ENCODE measurements at places on chromosomes 5 and 9.
A peak's percentile ranks its signal among the peaks of the same experiment; 100 is the strongest.

GRCh38 chr9:36451949-36452348, 51.9 kb upstream of the RNF38 start:
- no peak for DNase-seq

DNA sequence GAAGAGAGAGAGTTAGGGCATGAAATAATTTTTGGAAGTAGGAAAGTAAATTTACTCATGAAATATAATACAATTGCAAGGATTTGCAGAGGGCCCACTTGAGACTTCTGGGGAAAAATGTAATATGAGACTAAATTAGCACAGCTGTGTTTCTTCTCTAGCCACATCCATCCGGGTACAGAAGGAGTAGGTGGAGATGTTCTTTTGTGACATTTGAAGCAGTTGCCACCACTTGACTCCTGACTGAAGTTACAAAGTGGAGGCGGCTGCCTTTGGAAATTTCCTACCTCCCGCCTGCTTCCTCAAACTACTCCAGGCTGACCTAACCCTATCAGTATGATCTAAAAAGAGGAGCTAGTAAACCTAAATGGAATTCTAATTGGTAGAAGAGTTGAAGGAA, 58.1 kb upstream of the SHISAL2B start:
- DNase-seq: peak; percentile 11

- DNase-seq: no peak
Observed at GRCh38 chr5:56303511-56303910, 70.4 kb upstream of the ANKRD55 start.

GRCh38 chr5:95087816-95088317, 197.0 kb downstream of the MCTP1 start:
- peak; percentile 65 for DNase-seq

GRCh38 chr9:38214432-38214831, 145.4 kb upstream of the SHB start:
- DNase-seq: no peak

DNA sequence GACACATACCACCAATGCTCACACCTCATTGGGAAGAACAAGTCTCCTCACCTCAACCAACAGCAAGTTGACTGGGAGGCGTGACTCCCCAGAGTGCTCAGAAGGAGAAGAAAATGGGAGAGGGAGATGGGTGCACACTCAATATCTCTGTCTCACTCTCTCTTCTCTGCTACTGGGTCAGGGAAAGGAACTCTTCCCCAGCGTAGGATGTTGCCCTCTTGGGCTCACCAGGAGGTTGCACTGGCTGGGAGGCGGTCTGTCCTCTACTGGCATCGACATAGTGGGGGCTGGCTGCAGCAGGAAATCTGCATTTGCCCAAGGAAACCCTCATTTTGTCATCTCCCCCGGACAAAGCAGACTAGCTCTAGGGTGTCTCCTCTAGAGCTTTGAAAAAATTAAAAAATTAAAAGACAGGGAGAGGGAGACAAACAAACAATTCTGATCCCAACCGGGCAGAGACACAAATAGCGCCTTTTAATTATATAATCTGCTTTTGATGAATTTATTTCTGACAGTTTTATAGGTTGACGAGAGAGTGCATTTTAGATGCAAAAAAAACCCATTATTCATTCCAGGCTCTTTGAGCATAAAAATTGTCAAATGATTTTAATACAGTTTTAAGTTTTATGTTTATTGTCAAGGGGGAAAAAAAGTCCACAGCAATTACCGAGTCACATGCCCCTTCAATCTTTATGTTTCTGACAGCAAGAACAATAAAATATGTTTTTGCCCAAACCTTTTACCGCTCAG, 179.3 kb upstream of the MVB12B start:
- DNase-seq: no peak

- no peak for DNase-seq
Observed at GRCh38 chr9:99154356-99154755, 49.4 kb downstream of the TGFBR1 start.

- peak; percentile 100 for DNase-seq
Observed at GRCh38 chr5:178642351-178642909, 15.6 kb upstream of the CLK4 start.

GRCh38 chr9:121199921-121200320, 1.7 kb downstream of the RAB14 start:
- peak; percentile 14 for DNase-seq

- DNase-seq: no peak
Observed at GRCh38 chr5:148953711-148954110, 109.2 kb downstream of the SH3TC2 start.

All from RPMI7951 (cell line).